CMK (cell line): ENCODE measurements at places on chromosomes 11 and 22.

DNA sequence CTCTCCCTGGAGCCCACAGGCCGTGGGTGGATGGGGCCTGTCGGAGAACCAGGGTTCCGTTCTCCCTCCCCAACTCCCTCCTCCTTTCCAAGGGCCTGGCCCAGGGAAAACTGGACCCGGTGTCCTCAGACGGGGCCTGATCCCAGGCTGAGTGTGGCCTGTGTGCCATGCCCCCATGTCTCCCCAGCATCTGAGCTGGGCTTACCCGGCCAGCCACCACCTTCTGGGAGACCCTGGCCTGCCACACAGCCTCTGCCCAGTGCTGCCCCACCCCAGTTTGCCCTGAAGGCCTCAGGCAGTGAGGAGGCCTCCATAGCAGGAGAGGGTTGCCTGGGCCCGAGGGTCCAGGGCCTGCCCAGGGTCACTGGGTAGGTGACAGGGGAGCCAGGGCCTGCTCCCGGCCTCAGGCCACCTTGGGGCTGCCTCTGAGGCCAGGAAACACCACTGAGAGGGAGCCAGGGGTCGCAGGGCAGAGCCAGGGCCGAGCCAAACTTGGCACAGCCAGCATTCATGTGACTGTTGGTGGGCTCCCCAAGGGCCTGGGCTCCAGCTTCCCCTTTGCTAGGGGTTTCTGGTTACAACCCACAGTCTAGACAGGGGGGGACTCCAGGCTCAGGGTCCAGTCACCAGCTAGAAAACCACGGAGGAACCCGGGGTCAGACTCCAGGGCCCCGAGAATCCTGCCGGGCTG, 590 bp upstream of the IFITM10 start:
- DNase-seq = no peak

DNA sequence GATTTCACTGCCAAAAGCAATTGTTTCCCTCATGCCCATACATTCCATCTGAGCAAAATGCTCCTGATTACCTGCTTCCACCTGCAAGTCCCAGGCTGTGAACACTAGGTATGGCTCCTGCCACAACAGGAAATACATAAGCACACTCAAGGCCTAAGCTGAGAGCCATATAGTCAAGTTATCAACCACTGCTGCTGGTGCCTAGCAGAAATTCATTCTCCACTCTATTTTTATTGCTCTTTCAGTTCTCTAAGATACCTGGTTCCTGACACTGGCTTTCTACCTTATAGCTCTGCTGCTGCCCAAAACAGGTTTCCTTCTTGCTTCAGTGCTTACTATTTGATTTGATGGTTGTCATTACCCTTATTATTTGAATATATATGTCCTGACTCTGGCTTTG, 31.6 kb downstream of the SLC36A4 start:
- no peak for DNase-seq

GRCh38 chr22:39266398-39267030, 21.7 kb upstream of the PDGFB start:
- DNase-seq = no peak

GRCh38 chr22:46108564-46109473, 41.5 kb upstream of the PPARA start:
- DNase-seq = no peak

- no peak for DNase-seq
Observed at GRCh38 chr11:120817158-120817557, 206.7 kb upstream of the TBCEL start.

DNA sequence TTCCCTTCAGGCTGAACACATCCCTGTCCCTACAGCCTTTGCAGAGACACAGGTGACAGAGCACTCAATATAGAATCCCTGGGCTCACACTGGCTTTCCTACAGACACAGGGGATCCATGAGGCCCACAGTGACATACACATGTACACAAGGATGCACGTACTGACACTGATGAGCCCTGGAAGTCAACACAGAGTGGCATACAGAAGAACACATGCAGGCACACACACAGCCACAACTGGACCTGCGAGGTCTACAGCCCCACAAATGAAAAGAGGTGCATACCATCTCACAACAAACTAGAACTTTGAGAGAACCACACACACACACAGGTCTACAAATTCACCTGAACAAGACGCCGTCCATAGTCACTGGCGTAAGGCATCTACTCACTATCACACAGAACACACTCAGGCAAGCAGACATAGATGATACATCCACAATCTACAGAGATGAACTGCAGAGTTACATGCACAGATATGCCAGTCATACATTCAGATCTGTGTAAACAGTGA, 3.5 kb upstream of the ZNF74 start:
- DNase-seq = no peak
